ENCODE measurements at places on chromosomes 2 and 18. TPM values are rescaled to one million over a fixed set of nuclear protein-coding genes. Genes with fewer than 3 reads are reported as not detected.

Gene CRYGD
- not detected for total RNA-seq

Gene MEP1B
- not detected for total RNA-seq

Gene FSHR
- total RNA-seq = not detected

Gene RFX8
- 24.1 TPM for total RNA-seq

Gene MYL12A
- 733 TPM for total RNA-seq

Gene PSTPIP2
- total RNA-seq = 6.4 TPM

Gene REG3G
- not detected for total RNA-seq

Gene ERCC3
- 35.4 TPM for total RNA-seq

Gene ATP6V1C2
- not detected for total RNA-seq

Data from fibroblast of the aortic adventitia (primary cell).